ENCODE measurements at places on chromosomes 13 and 19.

GRCh38 chr13:94602467-94602866, 810 bp downstream of the GPR180 start:
- DNase-seq, result no peak

GRCh38 chr13:45194081-45194939, 6.5 kb downstream of the KCTD4 start:
- DNase-seq, result no peak

DNA sequence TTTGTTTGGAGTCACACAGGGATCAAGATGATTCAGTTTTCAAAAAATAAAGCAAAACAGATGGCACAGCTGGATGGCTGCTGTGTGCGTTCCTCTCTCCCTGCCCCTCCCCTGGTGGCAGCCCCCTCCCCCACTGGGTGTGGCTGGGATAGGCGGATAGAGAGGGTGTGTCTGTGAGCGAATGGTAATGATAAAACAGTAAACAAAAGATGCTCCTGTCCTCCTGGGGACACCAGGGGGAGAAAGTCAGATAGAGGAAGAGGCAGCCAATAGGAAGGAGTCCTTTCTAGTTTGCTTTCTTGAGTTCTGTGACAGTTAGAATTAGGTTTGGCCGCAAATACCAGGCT, 6.5 kb downstream of the TMEM255B start:
- no peak for DNase-seq

DNA sequence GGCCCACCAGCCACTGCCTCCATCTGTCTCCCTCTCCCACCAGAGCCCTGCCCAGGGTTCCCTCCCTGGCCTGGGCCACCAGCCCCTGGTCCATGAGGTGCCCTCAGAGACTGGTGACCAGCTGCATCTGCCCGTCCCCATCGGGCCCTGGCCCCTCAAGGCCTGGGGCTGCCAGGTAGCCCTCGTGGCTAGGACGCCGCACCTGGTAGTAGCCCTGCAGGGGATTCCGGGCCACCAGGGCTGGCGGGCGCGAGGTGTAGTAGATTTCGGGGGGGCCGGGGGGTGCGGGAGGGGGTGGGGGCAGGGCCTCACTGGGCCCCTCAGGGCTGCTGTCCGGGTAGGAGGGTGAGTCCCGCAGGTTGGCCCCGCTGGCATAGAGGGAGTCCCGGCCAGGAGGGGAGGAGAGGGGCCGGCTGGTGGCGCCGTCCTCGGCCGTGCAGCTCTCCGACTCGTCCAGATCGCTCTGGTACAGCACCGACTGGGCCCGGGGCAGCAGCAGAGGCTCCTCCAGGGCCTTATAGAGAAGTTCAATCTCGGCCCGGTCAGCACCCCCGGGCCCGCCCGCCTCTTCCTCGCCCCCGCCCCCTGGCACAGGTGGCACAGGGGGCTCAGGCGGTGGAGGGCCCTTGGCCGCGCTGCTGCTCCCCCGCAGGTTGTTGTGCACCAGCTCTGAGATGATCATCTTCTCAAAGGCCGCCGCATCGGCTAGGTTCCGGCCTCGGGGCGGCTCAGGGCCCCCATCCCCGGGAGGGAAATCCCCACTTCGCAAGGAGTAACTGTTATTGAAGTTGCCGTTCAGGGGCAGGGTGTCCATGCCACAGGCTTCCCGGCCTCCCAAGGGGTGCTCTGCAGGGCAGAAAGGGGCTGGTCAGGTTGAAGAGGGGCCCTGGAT, 14.6 kb upstream of the ASF1B start:
- no peak for DNase-seq

- peak; percentile 89 for DNase-seq
Measured at GRCh38 chr13:97757807-97758206, 195.7 kb upstream of the IPO5 start.
